ENCODE measurements at places on chromosomes 5 and 9. TPM values are rescaled to one million over a fixed set of nuclear protein-coding genes. Genes with fewer than 3 reads are reported as not detected.

- no peak for DNase-seq
Measured at GRCh38 chr9:92607773-92608172, 62.2 kb downstream of the IPPK start.

DNA sequence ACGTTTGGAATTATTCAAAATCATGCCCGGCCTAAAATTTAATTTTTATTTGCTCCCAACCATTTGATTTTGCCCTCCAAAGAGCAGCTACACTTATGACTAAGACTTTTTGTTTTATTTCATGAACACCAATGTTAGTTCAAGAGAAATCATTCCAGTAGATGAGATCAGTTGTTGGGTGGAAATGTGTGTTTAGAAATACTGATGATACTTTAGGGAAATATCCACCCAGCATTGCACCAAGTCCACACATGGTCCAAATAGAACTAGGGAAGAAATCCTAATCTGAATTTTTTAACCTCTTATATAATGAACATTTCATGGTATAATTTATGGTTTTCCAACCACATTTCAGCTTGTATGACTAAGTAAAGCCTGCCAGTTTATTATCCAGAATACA is 28.3 kb upstream of the GOLPH3 start:
- DNase-seq = no peak

GRCh38 chr9:15386465-15386864 is 36.2 kb upstream of the SNAPC3 start:
- DNase-seq = no peak

- DNase-seq = no peak
Measured at GRCh38 chr5:122697191-122697590, 77.7 kb upstream of the SNX2 start.

SPIN1 gene
- 47.5 TPM for total RNA-seq

GRCh38 chr5:38780316-38780715 is 65.5 kb upstream of the OSMR start:
- DNase-seq = no peak

REEP2 gene
- 2.0 TPM for total RNA-seq

GARIN3 gene
- not detected for total RNA-seq

- DNase-seq = no peak
Measured at GRCh38 chr5:1819458-1819857, 18.3 kb downstream of the NDUFS6 start.

GRCh38 chr5:57988813-57989212 is 471.1 kb downstream of the PLK2 start:
- no peak for DNase-seq

DNA sequence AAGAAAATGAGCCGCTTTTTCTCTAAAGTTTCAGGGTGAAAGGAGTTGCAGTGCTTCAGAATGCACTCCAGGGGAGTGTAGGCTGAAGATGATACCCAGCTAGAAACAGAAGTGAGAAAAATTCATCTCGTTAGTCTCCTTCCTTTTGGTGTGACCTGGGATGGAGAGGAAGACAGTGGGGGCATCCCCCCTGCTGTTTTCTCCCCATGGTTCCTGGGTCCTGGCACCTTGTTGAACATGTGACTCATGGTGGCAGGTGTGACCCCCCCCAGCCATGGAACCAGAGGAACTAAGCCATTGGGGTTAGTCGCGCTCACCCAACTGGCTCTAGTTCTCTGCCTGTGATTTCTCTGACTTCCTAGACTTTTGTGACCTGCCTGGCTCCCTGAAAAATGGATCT is 424.6 kb downstream of the CSNK1G3 start:
- DNase-seq = no peak

- DNase-seq = no peak
Measured at GRCh38 chr5:169496878-169497277, 86.7 kb upstream of the SPDL1 start.

CDH9 gene
- not detected for total RNA-seq

DNA sequence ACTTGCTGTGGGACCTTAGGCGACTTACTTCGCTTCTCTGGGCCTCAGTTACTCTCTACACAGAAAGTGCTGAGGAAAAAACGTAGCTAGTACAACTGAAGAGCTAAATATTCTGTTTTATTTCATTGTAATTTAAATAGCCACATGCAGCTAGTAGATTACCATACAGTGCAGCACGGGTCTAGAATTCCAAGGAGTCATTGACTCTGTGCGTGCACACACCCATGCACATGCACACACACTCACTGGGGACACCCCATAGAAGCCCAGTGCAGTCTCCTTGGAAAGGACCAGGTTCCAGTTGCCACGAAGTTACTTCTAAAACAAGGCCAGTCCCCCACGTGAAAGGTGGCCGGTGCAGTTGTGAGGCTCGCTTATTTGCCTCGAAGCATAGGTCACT is 17.0 kb downstream of the URM1 start:
- no peak for DNase-seq

DNA sequence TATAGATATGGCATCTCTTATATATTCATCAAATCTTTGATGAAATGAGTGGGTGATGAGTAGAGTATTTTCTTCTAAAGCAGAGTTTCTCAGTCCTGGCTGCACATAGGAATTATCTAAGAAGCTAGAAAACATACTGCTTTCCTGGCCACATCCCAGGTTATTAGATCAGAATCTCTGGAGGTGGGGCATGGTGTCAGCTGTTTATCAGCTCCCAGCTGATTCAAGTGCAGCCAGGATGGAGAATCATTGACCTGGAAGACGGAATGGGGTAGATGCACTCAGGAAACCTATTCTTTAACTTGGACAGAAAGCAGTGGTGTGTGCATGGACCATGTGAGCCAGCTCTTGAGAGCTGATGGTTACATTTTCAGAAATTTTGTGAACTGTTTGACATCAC is 108.1 kb upstream of the IL6ST start:
- DNase-seq = no peak

SPINK1 gene
- not detected for total RNA-seq

NELFB gene
- total RNA-seq = 30.5 TPM

DNA sequence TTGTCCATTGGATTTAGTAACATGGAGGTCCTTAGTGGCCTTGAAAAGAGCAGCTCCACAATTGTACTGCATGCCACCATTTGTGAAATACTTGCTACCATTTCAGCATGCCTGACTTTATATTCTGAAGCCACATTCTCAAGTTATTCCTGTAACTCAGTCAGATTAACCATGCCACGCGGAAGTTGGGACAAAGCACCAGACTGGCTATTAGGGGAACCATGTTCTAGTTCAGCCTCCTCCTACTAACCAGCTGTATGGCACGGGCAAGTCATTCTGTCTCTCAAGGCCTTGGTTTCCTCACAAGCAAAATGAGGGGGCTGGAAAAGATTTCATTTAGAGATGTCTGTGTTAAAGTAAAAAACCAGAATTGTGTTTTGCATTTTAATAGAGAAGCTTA is 418.0 kb downstream of the PLK2 start:
- no peak for DNase-seq

AJM1 gene
- total RNA-seq = 0.74 TPM

SPINK6 gene
- not detected for total RNA-seq

- peak; percentile 42 for DNase-seq
Measured at GRCh38 chr9:114339130-114339908, 9.7 kb downstream of the ORM2 start.

- DNase-seq = no peak
Measured at GRCh38 chr9:33917036-33917435, 100.1 kb downstream of the UBE2R2 start.

DNA sequence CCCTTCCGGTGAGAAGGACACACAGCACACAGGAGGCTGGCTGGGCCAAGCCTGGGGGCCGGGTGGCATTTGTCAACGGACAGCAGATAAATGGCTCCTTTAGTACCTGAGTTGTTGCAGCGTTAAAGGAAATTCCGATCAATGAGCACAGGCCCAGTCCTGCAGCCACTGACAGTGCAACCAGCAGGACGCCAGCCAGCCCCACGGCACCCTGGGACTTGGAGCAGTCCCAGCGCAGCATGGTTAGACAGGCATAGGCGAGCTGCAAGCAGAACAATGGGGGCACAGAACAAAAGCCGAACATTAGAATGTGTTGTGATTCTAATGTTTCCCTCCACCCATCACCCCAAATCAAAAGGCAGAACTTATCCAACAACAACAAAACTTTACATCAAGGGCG is 39.3 kb downstream of the PTCH1 start:
- no peak for DNase-seq

GRCh38 chr5:38575476-38575875 is 19.0 kb upstream of the LIFR start:
- no peak for DNase-seq

PCDHA1 gene
- total RNA-seq = not detected

- no peak for DNase-seq
Measured at GRCh38 chr5:37786862-37787519, 52.9 kb downstream of the GDNF start.

SLIT3 gene
- total RNA-seq = 81.2 TPM

DNA sequence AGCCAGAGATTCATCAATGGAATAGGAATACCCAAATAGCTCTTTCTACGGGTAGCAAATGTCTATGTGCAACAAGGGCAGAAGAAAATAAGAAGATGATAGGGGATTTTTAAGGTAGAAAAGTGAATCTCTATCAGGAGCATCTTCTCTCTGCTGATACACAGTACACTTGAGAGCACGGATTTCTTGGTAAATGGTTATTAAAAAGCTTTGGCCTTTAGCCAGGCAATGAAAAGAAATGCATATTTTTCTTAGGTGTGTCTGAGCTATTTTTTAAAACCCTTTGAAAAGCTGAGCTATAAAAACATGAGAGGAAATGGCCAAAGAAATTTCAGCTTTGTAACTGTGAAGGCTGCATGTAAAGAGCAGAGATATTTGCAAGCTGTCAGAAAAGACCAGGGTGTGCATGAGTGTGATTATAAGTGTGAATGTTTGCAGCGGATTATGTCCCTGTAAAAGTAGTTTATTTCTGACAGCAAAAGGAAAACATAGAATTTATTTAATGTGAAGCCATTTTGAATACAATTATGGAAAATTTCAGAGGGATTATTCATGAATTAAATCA is 487.1 kb upstream of the PIK3R1 start:
- no peak for DNase-seq

GRCh38 chr5:78003919-78004318 is 227.8 kb upstream of the TBCA start:
- no peak for DNase-seq

- DNase-seq = peak; percentile 92
Measured at GRCh38 chr9:127916720-127917581, at the start of gene ST6GALNAC4. Gene ST6GALNAC4 (minus strand): TSS chr9:127917041. CDS start chr9:127916419, 622 bp downstream.

ENTPD2 gene
- not detected for total RNA-seq

- no peak for DNase-seq
Measured at GRCh38 chr5:80796846-80797245, 142.1 kb upstream of the DHFR start.

FBXL7 gene
- 18.5 TPM for total RNA-seq

OBP2B gene
- not detected for total RNA-seq

GRCh38 chr5:116564756-116565490 is 9.7 kb downstream of the SEMA6A start:
- DNase-seq = no peak

DNA sequence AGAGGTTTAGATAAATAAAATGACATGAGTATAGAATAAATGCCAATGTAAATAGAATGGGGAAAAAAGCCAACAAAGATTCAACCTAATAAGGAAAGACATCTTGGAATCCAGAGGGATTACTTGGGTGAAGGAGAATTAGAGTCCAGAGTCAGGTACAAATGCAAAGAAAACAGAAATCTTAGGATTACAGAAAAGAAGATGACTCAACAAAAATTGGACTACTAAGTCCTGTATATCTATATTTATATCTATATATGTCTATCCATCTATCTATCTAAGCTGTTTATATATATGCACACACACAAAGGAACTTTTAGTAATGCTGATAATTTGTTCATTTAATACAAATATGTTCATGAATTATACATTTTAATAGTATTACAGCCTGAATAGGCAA is 27.6 kb downstream of the FAM174A start:
- DNase-seq = no peak

- DNase-seq = no peak
Measured at GRCh38 chr9:36174731-36175130, 5.5 kb downstream of the CCIN start.

DNA sequence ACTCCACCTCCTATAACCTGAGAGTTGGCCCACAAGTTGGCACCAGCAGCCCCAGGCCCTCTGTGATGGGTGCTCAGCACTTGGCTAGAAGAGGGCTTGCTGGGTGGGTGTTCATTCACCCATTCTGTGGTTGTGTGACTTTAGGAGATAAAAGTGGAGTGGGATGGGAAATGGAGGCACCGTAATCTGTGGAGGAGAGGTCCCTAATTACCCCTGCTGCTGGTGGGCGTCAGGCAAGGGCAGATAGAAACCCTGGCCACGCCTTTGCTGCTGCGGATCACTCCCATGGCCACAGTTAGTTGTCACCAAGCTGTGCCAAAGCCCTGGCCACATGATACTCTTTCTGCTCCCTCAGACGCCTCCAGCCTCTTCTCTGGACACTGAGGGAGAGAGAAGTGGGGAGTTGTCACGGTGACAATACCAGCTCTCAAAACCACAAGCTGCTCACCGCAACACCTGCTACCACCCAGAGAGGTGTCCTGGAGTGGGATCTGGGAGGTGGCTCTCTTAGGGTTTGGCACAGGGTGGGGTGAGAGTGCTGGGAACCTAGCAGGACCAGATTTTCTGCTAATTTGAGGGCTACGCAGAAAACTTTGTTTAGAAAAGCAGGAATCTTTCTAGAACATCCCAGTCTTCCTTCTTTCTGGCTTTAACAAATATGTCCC is 12.0 kb upstream of the NEUROG1 start:
- DNase-seq = no peak

- no peak for DNase-seq
Measured at GRCh38 chr5:53917826-53918225, 357.4 kb downstream of the NDUFS4 start.

DNA sequence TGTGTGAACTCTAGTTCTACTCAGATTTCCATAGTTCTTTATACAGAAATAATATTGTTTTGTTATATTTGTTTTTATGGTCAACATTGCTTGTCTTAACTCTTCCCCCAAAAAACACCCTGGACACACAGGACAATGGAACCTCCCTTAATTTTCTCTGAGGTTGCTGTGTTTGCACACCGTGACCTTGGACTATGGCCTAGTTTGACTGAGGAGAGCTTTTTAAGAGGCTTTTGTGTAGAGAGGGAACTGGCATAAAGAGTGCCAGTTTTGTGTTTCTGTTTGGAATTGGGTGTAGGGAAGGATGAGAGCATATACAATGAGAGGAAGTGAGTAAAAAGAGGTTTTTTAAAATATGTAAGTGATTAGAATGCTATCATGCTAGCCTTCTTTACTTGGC is 101.1 kb upstream of the MEF2C start:
- DNase-seq = no peak

SLC46A2 gene
- 1.3 TPM for total RNA-seq

- DNase-seq = no peak
Measured at GRCh38 chr9:132007371-132008025, 72.2 kb downstream of the MED27 start.

C5orf52 gene
- not detected for total RNA-seq

GRCh38 chr9:137711678-137712105 is 92.9 kb downstream of the EHMT1 start:
- no peak for DNase-seq

DNA sequence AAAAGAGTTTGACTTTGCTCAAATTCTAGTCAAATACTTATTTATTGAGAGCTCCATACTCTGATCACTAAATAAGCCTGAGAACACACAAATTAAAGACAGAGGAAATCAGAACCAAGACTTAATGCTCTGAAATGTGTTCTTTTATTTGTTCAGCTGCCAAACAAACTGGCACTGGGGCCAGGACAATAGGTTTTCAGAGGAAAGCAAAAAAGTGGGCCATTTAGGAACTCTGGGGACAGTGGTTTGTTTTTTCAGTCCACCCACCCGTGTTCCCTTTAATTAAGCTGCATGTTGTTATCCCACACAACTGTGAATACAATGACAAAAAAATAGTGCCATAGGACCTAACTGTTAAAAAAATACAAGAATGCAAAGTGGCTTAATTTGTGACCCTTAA is 95.4 kb upstream of the RETREG1 start:
- no peak for DNase-seq
